ENCODE measurements at places on chromosomes 7 and 10. TPM values are rescaled to one million over a fixed set of nuclear protein-coding genes. Genes with fewer than 3 reads are reported as not detected.
A peak's percentile ranks its signal among the peaks of the same experiment; 100 is the strongest.

GRCh38 chr7:146355216-146355615, 238.6 kb downstream of the CNTNAP2 start:
- DNase-seq: no peak

GRCh38 chr7:150358433-150358832, 10.2 kb upstream of the REPIN1 start:
- DNase-seq: no peak

DNA sequence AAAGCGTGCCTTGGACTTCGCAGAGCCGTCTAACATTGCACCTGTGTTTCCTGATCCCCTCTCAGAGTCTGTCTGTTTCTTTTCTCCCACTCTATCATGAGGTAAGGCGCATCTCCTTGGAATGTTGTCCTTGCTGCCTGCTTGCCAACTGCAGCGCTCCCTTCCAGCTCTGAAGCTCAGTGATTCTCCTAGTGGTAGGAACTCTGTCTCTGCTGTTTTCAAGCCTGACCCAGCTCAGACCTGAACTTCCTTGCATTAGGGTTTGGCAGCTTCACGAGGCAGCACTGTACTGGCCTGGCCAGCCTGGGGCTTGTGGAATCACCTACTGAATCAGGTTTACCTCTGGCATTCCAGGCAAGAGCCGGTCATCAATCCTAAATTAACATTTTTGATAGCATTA, 123.9 kb downstream of the CREB5 start:
- no peak for DNase-seq

DNA sequence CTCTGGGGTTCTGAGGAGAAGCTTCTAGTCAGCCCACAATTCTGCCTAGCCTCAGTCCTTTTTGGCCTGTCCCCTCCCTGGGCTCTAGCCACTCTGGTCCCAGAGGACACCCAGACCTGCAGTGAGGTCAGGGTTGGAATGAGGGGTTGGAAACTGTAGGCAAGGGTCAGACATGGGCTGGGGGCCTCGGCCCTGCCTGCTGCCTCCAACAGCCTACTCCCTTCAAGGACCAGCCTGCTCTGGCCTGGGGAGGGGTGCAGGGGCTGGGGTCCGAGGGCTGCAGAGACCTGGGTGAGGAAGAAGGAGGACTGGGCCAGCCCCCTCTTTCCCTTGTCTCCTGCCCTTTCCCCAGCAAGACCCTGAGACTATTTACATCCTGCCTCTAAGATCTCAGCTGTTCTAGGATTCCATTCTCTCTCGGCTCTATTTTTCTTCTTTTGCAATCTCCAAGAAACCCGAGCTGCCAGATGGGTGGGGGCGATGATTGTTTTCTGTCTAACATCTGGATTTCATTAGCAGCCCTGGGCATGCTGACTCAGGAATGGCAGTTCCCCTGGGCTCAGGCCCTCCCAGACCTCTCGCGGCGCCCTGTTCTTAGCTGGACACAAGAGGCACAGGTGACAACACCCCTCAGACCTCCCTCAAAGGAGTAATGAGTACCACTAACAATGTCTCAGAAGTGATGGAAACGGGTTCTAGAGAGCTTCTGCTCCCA, 23.1 kb downstream of the ZCCHC24 start:
- no peak for DNase-seq

ANKRD2 gene
- polyA plus RNA-seq: not detected

DNAH11 gene
- not detected for polyA plus RNA-seq

- no peak for DNase-seq
These were observed 66.8 kb downstream of the PCGF5 start for GRCh38 chr10:91287276-91287675.

DNA sequence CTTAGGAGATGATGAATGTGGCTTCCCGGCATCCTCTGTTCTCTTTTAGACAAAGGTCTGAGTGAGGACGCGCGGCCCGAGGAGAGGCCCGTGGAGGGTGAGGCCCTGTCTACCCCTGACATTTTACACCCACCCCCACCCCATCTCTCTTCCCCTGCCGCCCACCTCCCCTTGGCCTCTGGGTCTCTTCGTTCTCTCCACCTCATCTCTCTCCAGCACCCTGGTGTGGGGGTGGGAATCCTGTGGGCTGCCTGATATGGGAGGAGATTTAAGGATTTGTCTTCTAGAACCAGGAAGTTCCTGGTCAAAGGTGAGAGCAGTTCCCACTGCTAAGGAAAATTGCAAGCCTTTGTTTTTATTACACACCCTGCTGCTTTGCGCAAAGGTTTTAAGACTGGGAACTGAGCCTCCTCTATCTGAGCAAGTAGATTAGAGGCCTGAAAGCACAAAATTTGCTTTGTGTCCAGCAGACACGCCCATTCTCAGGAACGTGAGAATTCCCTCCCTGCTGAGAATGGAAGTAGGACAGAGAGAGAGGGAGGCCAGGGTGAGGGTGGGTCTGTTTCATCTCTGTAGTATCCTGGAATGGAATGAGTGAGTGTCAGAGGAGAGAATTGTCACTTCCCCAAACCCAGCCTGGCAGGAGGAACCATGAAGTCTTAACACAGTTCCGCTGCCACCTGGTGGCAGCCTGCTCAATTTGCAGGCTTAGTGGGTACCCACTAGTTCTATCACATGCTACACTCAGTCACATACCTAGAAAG, 91.2 kb downstream of the GTF2IRD1 start:
- peak; percentile 23 for DNase-seq

DNA sequence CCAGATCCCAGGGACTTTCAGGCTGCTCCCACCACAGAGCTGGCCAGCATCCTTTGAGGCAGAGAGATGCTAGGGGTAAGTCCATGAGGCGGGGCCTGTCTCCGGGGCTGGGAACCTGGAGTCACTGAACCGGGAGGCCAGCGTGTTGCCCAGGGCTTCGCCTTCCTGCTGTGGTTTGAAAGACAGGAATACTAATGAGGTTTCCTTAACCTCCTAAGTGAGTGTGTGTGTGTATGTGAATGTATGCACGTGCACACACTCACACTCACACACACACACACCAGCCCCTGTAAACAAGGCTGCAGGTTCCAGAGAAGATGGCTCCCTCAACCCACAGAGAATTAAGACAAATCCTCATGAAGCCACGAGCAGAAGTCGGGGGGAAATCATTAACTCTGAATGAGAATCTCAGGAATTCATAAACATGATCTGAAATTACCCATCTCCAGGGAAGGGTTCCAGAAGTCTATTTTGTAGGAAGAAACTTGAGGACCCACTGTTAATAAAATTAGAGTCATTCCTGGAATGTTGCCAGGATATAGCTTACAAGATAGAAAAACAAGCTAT, 20.3 kb upstream of the PFKP start:
- no peak for DNase-seq

GRCh38 chr7:97351488-97351887, 234.0 kb downstream of the SDHAF3 start:
- no peak for DNase-seq

SKIDA1 gene
- 0.06 TPM for polyA plus RNA-seq

GCK gene
- polyA plus RNA-seq: 0.62 TPM

DNA sequence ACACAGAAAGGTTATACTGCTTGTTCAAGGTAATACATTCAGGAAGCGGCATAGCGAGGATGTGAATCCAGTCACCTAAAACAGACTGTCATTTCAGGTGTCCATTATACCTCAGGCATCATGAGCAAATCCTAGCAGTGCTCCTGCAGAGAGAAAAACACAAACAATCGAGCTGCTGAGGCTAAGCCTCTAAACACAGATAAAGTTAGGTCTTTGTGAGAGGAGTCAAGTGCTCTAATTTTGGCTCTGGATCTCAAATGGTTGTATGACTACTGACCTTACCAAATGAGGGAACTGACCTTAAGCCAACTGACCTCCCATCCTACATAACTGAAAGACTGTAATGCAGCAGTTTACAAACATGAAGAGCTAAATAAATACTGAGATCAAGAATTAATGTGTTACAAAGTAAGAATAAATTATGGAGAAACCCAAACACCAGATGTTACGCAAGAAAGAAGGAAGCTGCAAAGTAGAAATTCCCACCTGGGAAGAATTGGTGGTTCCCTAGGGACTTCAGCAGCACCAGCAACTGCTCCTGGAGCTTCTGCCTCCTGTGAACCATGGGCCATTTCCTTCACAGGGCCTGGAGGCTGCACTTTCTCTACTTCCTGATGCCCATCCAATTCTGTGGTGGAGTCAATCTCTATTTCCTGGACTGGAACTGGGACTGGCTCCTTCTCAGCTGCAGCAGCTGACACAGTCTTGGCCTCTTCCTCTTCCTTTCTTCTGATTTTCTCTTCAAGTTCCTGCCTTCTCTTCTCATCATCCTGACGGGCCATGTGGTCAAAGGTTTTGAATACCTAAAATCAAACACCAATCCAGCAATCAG, 5.8 kb downstream of the NUDCD3 start:
- DNase-seq: no peak
